ENCODE measurements at places on chromosomes 11 and 22.

DNA sequence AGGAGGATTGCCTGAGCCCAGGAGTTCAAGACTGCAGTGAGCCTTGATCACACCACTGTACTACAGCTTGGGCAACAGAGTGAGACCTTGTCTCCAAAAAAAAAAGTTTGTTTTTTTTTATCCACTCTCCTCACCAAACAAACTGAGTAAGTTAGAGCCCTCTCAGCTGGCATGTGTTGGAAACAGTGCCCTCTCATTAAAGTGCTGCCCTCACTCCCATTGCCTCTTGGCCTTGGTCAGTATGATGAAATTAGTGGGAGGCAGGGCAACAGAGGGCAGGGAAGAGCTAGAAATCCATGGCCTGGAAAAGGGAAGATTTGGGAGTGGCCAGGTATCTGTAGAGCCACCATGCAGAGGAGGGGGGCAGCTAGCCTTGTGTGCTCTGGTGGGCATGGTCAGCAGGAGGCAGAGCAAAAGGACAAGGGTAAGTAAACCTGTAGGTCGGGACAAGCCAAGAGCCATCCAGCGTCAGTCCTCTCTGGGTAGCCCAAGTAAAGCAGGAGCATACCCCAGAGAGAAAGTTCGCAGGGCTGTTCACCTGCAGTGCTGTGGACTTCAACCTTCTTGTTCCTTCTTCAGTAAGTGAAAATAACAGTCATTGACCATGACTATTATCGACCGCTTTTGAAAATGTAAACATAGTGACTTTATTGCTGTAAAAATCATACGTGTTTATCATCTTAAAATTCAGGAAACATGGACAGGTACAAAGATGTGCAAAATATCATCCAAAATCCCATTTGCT is 28.2 kb downstream of the PIK3IP1 start:
- no peak for DNase-seq

GRCh38 chr22:27475548-27475897 is 326.0 kb downstream of the MN1 start:
- no peak for DNase-seq

GRCh38 chr11:46250745-46251052 is 26.8 kb upstream of the CREB3L1 start:
- no peak for DNase-seq

GRCh38 chr11:75903276-75903675 is 88.3 kb downstream of the UVRAG start:
- DNase-seq: no peak

DNA sequence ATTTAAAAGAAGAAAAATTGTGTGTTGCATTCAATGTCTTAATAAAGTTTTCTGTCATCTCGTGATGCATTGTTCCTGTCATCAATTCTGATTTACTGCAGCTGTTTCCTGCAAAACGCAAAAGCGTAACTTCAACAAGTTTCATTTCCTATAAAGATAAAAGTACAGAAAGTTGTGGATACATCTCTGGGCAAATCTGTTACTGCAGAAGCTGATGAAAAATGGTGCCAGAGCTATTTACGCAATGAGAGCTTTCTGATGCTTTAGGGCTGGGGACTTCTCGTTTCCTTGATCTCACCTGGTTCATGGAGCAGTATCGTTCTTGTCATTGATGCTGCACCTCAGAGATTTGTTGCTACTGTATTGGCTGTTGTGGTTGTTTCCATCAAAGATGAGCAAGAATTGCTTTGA is 15.5 kb upstream of the MS4A12 start:
- DNase-seq: no peak

DNA sequence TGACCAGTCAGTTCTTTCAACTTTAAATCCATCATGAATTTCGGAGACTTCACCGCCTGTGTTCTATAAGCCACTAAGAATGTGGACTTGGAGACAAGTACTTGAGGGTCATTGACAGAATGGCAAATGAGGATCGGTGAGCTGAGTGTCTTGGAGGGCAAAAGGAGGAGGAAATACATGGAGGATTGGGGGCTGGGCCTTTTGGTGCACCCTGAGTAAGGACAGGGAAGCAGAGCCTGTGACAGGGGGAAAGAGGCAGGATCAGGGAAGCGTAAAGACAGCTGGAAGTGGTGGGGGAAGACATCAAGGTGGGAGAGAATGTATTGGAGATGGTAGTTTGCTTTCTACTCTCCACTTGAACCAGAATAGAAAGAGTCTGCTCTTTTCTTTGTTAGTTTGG is 70.4 kb upstream of the MTMR2 start:
- no peak for DNase-seq

GRCh38 chr11:38043060-38043459 is 1445.0 kb upstream of the RAG2 start:
- DNase-seq: no peak

- no peak for DNase-seq
Observed at GRCh38 chr11:118057251-118058145, 19.4 kb upstream of the TMPRSS4 start.

- DNase-seq: no peak
Observed at GRCh38 chr22:44458044-44459020, 39.7 kb downstream of the RTL6 start.

- no peak for DNase-seq
Observed at GRCh38 chr11:112613051-112613972, 347.9 kb upstream of the NCAM1 start.

DNA sequence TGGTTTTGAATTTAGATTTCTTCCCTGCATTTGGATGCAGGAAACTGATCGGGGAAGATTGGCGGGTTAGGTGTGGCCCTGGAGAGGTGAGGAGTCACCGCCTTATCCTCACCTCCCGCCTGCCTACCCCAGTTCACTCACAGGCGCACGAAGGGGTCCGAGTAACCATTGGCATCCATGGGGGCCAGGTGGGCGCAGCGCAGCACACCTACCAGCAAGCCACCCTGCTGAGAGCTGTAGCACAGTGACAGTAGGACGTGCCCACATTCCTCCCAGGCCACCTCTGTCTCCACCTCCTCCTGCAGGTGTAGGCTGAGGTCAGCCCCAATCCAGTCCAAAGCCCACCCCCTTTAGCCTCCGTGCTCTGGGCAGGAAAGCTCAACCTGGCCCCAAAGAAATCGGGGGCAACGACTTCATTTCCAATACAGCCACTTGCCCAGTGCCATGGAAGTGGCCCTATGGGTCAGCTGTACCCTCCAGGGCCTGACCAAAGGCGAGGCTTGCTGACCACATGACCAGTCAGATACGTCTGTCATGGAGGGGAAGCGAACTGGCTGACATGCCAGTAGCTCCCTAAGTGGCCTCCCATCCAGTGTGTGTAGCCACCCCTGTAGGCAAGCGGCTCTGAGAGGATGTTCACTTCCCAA is 6.7 kb downstream of the NDUFV1 start:
- DNase-seq: no peak

- no peak for DNase-seq
Observed at GRCh38 chr11:47388697-47389576, 10.6 kb upstream of the SPI1 start.

DNA sequence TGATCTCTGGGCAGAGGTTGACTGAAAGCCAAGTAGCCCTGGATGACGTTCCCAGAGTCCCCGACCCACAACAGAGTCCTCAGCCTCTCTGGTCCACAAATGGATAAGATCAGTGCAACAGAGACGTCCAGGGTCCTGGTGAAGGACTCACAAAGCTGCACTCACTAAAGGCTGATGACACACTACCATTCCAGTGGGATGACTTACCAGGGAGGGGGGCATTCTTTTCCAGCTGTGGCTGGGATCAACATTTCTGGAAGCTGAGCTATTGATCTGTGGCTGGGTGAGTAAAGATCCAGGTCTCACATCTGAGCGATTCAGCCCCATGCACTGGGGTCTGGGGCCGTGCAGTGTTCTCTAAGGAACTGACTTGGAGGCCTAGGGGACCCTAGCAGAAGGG is 296.2 kb downstream of the NTM start:
- no peak for DNase-seq

- no peak for DNase-seq
Observed at GRCh38 chr11:2297623-2298030, 4.1 kb downstream of the C11orf21 start.

GRCh38 chr11:3009481-3009880 is 17.4 kb upstream of the NAP1L4 start:
- no peak for DNase-seq

- DNase-seq: no peak
Observed at GRCh38 chr11:27663326-27663725, 36.9 kb downstream of the BDNF start.

DNA sequence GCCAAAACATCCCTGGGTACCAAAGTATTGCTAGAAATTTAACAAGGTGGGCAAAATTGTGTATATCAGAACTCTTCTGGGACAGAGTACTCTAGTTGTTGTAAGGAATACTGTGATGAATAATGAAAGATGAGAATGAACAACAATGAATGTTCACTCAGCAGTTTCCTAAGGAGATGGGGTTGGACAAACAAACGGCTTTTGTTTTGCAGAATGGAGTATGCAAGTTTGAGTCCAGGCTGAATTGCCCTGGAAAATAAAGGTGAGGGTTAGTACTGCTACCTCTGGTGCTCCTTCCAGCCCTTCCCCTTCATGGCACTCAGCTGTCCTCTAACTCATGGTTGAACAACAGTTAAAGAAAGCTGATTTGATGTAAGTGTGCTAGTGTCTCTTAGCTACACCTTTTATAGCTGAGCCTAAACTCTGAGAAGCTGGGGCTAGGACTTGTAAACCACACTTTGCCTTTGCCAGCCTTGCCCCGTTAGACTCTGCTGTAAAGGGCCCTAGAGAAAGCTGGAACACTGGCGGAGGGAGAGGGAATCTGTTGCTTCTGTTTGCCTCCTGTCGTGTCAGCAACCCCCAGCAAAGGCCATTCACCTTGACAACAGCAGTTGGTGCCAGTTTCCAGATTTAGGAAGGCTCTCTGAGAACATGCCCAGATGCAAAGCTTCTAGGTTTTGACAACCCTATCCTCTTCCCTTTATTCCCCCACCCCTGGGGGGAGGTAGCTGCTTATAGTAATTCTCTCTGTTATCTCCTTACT is 41.2 kb upstream of the POLD3 start:
- DNase-seq: no peak

- no peak for DNase-seq
Observed at GRCh38 chr11:8034106-8034585, 46.9 kb upstream of the TUB start.

- DNase-seq: no peak
Observed at GRCh38 chr11:82326853-82327252, 406.8 kb downstream of the FAM181B start.

- no peak for DNase-seq
Observed at GRCh38 chr22:20927940-20928572, 10.8 kb downstream of the CRKL start.

- no peak for DNase-seq
Observed at GRCh38 chr22:23673826-23674690, 16.8 kb upstream of the RGL4 start.

DNA sequence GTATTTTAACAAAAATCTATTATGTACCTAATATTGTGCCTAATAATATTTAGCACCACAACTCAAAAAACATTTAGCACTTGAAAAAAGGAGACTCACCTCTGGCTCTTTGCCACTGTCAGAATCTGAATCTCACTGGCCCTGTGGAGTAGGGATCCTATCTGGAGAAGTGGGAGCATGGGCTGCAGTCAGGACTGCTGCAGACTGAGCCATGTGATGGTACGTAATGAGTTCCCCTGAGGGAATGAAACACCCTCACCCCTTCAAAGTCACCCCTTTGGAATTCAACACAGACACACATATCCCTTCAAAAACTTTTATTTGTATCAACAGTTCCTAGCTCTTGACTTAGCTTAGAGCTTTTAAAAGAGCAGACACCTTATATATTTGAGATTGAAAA is 6.5 kb downstream of the PTPMT1 start:
- DNase-seq: no peak
